ENCODE measurements at places on chromosomes 1 and 21.

- no peak for DNase-seq
These were observed 144.3 kb upstream of the KCNE2 start for GRCh38 chr21:34219334-34220060.

- no peak for DNase-seq
These were observed 17.1 kb downstream of the CAPZA1 start for GRCh38 chr1:112636597-112637253.

- no peak for DNase-seq
These were observed 24.2 kb upstream of the PHGDH start for GRCh38 chr1:119687434-119688079.

GRCh38 chr1:168640836-168641235 lies 64.4 kb downstream of the XCL1 start:
- no peak for DNase-seq

GRCh38 chr1:22828484-22829308 lies 118.1 kb downstream of the EPHB2 start:
- DNase-seq: no peak

DNA sequence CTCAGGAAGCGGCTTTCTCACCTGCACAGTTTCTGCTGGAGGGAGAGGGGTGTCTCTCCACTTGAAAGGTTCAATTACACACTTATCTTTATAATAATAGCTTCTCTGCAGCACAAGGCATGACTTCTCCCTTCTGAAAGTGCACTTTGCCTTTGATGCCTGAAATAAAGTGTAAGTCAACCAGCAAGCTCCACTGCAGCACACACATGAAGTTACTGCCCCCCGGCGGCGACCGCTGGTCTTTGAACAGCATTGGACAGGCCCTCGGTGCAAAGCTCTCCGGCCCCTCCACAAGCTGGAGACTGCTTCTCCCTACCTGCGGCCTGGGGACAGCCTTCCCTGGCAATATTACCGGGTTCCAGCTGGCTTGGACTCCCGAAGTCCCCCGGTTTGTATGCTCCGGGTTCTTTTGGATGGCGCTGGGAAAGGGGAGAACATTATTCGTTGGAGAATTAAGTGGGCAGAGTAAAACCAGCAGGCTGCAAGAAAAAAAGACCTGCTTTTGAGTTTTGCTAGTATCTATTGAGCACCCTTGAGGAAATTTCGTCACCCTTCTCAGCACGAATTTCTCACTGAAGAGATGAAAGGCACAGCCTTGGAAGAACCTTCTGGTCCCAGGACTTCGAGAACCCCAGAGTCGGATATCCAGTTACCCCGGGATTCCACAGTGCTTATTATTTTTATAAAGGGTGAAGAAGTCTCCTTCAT lies 11.8 kb downstream of the RCAN1 start:
- peak; percentile 65 for DNase-seq

- DNase-seq: peak; percentile 67
These were observed 21.7 kb downstream of the INTS3 start for GRCh38 chr1:153749408-153750005.
